ENCODE measurements at places on chromosomes 12 and 14. TPM values are rescaled to one million over a fixed set of nuclear protein-coding genes. Genes with fewer than 3 reads are reported as not detected.
A peak's percentile ranks its signal among the peaks of the same experiment; 100 is the strongest.

GRCh38 chr12:44510510-44510909 is 365.6 kb downstream of the NELL2 start:
- no peak for DNase-seq

GRCh38 chr12:119444462-119445044 is 110.0 kb downstream of the CCDC60 start:
- DNase-seq = no peak

DNA sequence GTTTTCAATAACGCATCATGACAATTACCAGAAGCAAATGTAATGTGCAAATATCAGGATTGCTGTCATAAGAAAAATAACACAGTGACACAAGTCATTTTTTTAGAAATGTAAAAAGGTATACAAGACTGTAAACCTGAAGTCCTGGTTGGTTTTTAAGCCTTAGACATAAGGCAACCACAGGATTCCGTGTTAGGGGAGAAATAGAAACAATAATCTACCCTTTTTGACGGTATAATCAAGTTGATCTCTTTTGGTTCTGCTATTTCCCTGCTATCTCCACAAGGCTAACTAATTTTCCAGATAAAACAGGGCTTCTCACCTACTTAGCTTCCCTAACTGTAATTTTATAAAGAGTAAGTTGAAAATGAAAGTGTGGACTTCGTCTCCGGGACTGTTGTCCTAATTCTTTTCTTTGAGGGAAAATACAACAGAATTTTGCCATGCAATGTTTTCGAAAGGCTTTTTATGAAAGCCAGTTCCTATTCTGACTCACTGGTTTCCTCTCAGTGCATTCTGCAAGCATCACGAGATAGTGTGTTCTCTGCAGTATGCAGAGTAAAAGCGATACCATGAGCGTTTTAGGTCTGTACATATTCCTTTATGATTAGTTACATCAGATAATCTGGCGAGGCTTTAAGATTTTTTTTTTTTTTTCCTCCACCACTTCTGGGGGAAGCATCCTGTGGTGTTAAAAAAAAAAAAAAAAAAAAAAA is 10.6 kb downstream of the MYO1H start:
- DNase-seq = no peak

DNA sequence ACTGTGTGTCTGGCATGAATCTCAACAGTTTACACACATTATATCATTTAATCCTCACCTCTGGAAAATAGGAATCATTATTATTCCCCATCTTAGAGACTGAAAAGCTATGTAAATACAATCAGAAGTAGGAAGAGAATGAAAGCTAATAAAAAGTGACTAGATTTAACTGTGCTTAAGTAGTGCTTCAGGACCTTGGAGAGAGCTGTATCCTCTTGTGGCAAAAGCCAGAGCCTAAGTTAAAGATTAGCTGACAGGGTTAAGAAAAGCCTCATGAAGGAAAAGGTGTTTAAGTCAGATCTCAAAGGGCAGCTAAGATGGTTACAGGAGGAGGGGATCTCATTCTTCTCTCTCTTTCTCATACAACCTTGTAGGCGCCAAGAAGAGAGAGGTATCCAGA is 65.3 kb upstream of the TMEM233 start:
- DNase-seq = no peak

DNA sequence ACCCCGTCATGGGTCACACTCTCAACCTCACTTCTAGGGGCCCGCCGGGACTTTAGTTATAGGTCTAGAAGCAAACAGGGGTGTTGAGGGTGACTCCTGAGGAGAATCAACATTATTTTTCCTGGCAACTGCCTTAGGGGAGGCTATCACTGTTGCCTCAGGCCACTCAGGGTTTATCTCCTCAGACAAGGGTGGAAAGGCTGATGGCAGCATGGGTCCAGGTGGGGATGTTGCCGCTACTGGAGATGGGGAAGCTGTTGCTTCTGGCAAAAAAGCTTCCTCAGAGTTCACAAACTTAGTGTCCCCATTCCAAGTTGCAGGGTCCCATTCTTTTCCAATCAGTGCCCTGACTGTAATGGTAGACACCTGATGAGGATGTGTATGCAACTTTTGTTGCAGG is 467.4 kb upstream of the RGS6 start:
- DNase-seq = no peak

- DNase-seq = no peak
These were observed 91.3 kb upstream of the DNM1L start for GRCh38 chr12:32587581-32588495.

DNA sequence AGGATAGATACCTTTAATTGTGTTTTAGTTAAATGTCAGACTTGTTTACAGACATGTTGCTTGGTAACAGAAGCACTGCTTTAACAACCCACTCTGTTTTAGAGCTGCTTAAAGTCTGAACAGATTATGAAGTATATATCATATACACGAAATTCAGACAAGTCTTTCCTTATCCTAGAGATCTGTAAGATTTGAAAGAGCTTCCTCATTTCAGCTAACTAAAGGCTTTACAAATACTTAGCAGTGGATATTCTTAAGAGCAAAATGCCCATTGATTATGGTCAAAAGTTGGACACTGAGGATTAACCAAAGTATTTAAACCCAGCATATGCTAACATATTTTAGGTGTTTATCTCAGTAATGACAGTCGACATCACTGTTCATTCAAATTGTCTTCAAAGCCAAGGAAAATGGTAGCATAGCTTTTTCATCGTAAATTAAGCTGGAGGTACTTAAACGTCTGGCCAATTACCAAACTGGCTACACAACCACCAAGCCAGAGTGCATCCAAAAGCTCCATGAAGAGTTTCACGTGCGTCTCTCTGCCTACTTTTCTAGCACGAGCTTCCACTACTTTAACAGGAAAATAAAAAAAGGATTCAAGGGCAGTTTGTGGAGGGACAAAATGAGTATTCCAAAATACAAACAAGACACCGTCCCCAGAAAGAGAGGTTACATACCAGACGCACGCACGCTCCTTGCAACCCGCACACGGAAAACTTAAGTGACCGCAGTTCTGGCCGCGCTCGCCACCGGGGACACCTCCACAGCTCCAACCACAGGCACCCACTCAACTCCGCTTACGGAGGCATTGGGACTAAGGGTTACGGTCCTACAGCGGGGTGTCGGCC is 565 bp downstream of the CEP83 start:
- DNase-seq = peak; percentile 19

DNA sequence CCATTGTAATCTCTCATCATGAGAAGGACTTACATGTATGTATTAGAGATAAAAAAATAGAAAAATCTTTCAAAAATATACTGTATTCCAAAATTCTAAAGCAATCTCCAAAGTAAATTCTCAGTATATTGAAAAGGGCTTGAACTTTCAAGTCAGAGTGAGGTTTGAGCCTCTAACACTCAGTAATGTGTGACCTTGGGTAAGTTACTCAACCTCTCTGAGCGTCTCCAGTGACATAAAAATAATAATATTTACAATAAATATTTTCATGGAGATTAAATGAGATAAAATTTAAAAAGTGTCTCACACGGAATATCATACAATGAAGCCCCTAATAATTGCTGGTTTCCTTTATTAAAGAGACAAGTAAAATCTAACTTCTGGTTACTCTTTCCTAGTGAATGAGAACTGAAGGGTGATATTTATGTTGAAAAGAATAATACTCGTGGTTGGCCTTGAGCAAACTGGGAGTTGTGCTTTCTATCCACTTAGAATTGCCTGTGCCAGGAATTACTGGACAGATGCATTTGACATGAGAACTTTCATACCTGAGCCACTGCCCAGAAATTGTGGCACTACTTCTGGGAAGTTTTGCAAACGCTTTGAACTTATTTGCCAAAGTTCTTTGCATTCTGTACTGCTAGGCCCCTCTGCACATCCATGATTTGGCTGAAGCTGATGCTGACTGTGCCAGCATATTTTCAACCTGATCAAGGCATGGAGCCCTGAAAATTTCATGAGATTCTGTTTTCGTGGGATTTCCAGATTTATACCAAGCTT is 933.7 kb downstream of the GALC start:
- DNase-seq = no peak

- DNase-seq = no peak
These were observed 12.1 kb downstream of the SLC7A8 start for GRCh38 chr14:23171222-23171975.

DNA sequence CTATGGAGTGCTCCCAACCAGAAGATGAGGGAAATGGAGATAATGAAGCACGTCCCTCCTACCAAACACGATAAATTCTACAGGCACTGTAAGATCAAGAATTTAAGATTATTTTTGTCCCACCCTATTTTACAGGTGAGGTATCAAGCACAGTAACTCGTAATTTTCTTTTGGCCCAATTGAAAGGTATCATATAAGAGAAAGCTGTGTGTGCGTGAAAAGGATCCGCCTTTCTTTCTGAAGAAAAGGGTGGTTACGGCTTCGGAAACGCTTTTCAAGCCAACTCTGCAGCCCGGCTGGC is 733 bp upstream of the KLHDC2 start:
- no peak for DNase-seq

DNA sequence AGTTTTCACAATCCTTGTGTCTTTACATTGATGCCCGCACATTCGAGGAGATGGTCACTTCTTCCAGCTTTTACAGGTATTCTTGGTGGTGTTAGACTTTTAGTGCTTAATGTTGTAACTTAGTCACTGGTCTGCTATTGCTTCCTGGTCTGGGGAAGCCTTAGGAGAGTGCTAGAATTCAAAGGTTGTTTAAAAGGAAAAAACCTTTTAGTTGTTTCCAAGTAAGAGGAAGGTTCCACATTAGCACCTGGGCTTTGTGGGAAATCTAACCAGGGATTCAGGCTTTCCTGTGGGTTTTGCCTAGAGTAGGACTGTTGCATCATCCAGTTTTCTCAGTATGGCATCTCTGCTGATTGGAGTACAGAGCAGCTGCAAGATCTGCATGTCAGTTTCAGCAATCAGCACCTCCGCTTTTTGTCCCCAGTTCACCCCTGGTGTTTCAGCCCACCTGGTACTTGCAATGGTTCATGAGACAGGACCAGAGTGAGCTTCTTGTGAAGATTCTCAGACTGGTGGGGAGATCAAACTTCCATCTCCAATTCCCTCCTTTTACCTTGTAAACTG is 44.0 kb upstream of the PLBD1 start:
- no peak for DNase-seq

GRCh38 chr14:95174184-95174792 is 17.0 kb upstream of the DICER1 start:
- no peak for DNase-seq

DNA sequence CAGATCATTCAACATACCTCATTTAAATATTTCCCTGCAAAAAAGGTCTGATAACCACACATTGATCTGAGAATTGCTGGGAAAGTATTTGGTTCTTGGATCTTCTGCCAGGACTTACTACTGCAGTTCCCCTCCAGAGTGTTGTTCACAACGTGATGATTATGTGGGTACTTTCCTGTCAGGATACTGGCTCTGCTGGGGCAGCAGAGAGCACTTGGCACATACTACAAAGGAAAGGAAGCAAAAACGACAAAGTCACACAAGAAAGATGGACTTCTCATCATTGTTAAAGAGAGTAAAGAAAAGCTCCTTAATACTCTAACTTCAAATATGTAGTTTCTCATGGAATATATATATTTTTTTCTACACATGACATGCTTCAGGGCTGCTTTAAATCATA is 11.5 kb downstream of the GNS start:
- no peak for DNase-seq

DNA sequence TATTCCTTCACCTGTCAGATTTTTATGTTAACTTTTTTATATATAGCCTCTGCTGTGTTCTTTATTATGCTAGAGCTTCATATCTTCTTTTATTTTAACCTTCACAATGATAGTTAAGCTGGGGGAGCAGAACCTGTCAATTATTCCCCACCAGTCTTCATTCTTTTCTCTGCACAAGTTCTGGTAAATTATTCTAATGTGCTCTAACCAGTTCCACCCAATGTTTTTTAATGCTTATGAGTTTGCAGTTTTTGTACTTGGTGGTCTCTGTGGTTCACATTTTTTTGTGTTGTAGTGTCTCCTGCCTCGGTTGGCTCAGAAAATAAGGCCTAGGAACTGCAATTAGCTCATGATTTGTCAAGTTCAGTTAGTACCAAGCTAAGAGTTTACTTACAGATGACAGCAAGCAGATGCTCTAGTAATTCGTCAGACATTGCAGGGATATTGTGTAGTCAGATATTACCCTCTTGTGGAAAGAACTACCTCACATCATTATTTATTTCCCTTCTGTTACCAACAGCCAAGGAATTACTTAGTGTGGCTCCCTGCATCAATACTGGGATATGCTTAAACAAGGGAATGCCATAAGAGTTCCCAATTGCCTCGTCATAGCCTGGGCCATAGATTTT is 14.5 kb downstream of the DYRK2 start:
- no peak for DNase-seq

GRCh38 chr12:91877022-91877421 is 268.6 kb downstream of the BTG1 start:
- DNase-seq = peak; percentile 29

DNA sequence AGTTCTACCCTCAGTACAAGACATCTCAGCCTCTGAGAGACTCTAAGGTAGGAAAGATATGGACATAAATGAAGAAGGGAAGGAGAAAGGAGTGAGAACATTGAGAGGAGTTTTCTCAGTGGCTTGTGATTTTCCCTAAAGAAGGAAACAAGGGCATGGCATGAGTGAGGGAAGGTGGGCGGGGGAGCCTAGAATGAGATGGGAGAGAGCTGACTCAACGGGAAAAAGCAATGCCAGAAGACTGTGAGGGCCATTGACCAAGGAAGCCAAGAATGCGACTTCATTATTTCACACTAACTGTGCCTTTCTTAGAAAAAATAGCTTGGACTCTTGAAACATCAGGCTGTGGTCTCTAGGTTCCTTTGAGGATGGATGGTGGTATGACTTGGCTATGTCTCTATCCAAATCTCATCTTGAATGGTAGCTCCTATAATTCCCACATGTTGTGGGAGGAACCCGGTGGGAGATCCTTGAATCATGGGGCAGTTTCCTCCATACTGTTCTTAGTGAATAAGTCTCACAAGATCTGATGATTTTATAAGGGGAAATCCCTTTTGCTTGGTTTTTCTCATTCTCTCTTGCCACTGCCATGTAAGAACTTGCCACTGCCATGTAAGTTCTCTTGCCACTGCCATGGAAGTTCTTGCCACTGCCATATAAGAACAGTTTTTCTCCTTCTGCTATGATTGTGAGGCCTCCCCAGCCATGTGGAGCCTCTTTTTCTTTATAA is 279.6 kb downstream of the NUAK1 start:
- DNase-seq = no peak

Gene HCAR3
- polyA plus RNA-seq = not detected

Gene BAZ1A
- polyA plus RNA-seq = 18.4 TPM

Gene CCDC38
- polyA plus RNA-seq = 0.62 TPM

Gene CNTN1
- 17.3 TPM for polyA plus RNA-seq

Gene KRT75
- polyA plus RNA-seq = not detected

Gene ERBB3
- 187 TPM for polyA plus RNA-seq

All from forelimb muscle (tissue), 1 donor.